ENCODE measurements at places on chromosomes 1 and 21.

DNA sequence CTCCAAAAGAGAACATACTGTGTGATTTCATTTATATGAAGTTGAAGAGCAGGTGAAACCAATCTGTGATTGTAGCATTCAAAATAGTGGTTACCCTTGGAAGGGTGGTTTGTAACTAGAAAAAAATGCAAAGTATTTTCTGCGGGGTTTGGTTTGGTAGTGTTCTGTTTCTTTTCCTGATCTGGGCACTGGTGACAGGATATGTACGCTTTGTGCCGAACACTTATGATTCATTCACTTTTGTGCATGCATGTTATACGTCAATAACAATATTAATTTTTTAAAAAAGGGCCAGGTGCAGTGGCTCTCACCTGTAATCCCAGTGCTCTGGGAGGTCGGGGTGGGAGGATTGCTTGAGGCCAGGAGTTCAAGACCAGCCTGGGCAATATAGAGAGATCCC is 63.8 kb downstream of the CD34 start:
- no peak for DNase-seq

- no peak for DNase-seq
Measured at GRCh38 chr1:247100676-247101279, 3.4 kb downstream of the ZNF669 start.

DNA sequence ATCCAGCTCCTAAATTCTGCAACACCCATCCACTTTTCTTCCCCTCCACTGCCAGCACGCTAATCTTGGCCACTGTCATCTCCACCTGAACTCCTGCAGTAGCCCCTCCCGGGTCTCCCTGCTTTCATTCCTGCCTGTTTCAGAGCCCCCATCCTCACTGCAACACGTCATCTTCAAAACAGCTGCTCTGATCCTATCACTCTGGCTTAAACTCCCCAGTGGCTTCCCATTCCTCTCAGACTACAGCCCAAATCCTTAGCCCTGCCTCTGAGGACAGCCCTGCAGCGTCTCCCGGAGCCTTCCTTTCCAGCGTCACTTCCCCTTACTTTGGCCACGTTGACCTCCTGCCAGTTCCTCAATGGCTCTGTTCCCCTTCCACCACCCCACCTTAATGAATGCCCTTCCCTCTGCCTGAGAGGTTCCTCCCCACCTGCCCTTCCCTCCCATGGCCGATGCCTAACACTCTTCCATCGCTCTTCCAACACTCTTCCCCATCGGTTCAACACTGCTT is 22.9 kb upstream of the IFNAR2 start:
- DNase-seq, result no peak

GRCh38 chr21:34360488-34361241 is 3.1 kb upstream of the KCNE2 start:
- no peak for DNase-seq

GRCh38 chr1:235325139-235325538 is 2.8 kb downstream of the ARID4B start:
- DNase-seq, result no peak

- DNase-seq, result no peak
Measured at GRCh38 chr1:101145449-101145820, 91.4 kb upstream of the S1PR1 start.

- DNase-seq, result no peak
Measured at GRCh38 chr1:23369335-23370013, at the start of gene ZNF436. TSS of gene ZNF436 (minus strand) at chr1:23369836. CDS start at chr1:23368005, 1,831 bp downstream.

DNA sequence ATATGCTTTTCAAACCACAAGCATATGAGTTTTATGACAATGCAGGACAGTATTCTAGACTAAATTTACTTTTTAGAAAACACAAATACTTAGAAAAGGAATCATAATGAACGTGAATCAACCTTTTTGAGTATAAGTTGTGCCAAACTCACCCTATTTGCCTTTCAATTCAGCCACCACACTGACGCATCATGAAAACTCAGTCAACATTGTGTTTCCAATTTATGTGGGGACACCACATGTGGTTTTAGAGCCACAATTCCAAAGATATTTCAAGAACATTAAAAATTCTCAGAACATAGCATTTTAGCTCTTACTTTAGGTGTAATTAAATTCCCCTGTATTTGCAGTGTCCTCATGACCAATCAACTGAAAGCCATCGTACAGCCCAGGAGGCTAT is 118.8 kb downstream of the PTBP2 start:
- DNase-seq, result no peak

DNA sequence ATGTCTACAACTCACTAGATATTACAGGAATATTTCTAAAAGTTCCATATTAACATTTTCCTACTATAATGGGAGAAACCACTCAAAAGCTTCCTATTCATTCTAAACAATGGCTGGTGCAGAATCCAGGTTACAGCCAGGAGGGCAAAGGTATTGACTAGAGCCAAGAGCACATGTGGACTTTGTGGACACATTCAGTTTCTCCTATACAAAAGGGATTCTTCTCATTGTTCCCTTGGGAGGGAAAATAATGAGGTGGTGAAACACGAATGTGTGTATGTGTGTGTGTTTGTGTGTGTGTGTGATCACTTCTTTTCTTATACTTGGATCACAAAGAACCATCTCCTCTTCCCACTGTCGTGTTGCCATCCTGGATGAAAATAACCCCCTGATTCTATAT is 1000.0 kb downstream of the ADGRL2 start:
- DNase-seq, result no peak

- no peak for DNase-seq
Measured at GRCh38 chr21:32256873-32257620, 21.8 kb downstream of the MIS18A start.

DNA sequence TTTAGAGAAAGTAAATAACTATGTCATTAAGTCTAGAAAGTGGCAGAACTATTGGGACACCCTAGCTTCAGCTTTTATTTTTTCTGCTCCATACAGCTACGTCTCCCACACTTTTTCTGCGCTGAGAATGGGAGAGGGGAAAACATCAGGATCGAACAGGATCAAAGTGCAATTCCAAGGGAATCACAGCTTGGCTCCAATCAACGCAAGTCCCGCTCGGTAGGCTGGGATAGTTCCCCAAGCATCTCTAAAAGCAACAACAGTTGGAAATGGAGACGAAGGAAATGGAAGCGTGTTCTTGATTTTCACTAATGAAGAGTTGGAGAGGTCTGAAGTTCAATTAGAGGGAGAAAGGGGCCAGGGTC is 536 bp downstream of the HMGCL start:
- no peak for DNase-seq

DNA sequence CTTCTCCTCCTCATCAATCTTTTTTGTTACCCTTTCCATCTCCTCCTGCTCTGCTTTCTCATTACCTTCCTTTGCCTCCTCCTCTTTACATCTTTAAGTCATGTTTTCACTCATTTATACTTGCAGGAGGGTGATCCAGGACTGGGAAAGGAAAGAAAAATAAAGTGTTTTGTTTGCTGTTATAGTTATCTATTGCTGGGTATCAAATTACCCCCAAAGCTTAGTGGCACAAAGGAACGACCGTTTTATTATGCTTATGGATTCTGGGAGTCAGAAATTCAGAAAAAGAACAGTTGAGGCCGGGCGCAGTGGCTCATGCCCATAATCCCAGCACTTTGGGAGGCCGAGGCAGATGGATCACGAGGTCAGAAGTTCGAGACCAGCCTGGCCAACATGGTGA is 12.5 kb upstream of the AGO4 start:
- DNase-seq, result no peak

GRCh38 chr21:41726970-41727783 is 39.7 kb downstream of the RIPK4 start:
- no peak for DNase-seq

- DNase-seq, result no peak
Measured at GRCh38 chr1:170252851-170253579, 107.3 kb downstream of the NTMT2 start.

- DNase-seq, result no peak
Measured at GRCh38 chr1:205924460-205924790, 18.8 kb downstream of the SLC26A9 start.

DNA sequence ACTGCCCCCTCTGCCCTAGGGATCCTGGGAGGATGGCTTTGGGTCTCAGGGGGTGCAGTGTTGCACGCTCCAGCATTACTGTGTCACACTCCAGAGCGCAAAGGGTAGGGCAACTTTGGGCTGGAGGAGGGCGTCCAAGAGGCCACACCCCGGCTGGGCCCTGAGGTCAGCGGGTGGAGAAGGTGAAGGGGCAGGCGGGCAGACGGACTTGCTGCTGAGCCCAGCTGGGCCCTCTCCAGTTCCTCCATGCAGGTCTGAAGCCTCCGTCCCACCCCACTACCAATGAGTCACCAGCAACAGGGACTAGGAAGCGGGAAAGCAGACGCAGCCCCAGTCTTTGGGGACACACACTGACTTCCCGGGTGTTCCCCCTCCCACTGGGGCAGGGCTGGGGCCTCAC is 116.0 kb downstream of the CASZ1 start:
- no peak for DNase-seq

- no peak for DNase-seq
Measured at GRCh38 chr1:111202707-111203623, 2.5 kb upstream of the DENND2D start.

- DNase-seq, result no peak
Measured at GRCh38 chr1:15692121-15692682, 8.1 kb downstream of the PLEKHM2 start.

GRCh38 chr1:53285969-53286760 is 41.7 kb downstream of the LRP8 start:
- no peak for DNase-seq

DNA sequence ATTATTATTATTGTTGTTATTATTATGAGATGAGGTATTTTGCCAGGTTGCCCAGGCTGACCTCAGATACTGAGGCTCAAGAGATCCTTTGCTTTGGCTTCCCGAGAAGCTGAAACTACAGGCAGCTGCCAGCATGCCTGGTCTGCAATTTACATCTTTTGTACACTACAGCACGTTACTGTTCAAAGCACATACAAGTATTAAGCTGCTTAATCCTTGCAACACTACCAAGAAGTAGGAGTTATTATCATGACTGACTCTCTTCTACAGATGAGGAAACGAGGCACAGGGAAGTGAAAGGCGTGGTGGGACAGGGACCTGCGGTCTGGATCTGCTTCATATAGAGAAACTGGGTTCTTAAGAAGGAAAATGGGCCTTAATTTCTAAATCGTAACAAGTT is 11.6 kb downstream of the ERG start:
- no peak for DNase-seq

GRCh38 chr21:43370888-43371570 is 55.9 kb downstream of the SIK1 start:
- no peak for DNase-seq

- DNase-seq, result no peak
Measured at GRCh38 chr21:34205811-34206571, 132.6 kb downstream of the MRPS6 start.

DNA sequence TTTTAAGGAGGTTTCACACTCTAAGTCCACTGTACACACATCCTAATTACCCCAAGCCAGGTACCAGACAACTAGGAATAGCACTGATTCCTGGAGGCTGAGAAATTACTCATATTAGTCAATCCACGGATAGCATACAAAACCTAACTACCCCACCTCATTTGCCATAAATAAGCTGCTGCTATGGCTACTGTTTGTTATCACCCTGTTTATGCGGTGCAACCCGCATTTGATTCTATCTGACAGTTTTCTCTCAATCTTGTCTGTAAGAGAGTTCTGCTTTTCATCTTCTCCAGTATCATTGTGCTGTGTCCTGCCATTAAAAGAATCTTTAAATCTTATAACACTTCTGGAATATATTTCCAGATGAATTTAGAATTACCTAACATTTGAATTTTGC is 1496.5 kb downstream of the PLA2G4A start:
- no peak for DNase-seq

GRCh38 chr1:23661887-23662286 is 29.7 kb upstream of the RPL11 start:
- no peak for DNase-seq

DNA sequence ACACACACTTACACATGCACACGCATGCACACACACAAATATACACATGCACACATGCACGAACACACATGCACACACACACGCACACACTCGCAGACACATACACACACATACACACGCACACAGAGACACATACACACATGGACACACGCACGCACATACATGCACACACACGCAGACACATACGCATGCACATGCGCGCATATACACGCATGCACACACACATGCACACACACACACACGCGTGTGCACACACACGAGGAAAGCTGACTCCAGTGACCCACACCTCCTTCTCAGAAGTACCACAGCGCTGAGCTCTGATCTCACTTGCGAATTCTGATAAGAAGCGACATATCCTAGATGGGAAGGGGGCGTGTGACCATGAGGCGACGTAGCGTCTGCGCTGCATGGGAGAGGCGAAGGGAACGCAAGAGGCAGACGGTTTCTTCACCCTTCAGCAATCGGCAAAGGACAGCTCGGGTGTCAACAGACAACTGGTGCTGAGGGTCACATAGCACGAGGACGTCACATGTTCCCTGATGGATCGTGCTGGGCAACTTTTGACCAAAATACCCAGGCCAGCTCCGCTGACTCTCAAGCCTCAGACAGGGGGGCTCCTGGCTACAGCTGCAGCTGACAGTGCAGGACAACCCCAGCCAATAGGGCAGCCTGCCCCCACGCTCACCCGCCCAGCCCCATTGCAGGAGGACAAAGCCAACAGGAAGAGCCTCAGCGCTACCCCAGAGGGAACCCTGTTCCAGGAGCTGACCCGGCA is 16.0 kb upstream of the PDE9A start:
- DNase-seq, result no peak

DNA sequence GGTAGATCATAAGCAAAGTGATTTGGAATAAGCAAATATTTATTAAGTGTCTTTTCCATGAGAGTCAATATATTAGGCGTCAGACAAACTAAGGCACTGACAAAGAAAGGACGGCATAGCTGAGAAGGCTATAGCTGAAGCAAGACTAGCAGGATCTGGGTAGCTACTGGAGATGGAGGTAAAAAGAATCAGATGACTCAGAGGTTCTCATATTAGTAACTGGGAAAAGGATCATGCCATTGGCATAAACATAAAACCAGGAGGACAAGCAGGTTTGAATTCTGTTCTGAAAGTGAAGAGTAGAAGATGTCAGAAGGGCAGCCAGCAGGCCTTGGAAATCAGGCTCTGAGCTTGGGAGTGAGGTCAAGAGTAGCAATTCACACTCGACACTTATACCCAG is 531.9 kb downstream of the PTPRC start:
- no peak for DNase-seq

DNA sequence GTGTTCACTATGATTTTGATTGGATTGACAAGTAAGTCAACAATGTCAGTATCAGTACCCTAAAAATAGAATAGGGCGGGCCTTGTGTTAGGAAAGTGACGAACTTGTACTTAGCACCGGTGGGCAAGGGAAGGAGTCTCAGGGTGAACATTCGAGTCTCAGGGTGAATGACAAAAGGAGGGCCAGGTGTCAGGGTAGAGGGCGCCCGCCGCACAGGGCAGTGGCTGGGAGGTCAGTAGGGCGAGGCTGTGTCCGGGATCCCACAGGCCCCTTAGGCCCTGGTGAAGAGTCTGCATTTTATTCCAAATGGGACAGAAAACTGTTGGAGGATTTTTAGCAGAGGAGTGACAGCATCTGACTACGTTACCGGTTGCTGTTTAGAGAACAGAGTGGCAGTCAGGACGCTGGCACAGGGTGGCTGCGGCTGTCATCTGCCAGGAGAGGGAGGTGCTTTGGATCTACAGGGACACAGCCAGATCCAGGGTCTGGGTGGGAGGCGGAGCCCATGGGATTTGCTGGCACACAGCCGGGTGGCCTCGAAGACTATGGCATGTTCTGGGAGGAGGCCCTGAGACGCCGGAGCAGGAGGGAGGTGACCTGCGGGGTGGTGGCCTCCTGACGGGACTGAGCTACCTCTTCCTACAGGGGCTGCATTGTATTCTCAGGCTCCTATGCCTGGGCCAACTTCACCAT is 11.0 kb downstream of the AGTRAP start:
- DNase-seq, result no peak

Data from stimulated activated CD4-positive, alpha-beta T cell treated with anti-CD3 and anti-CD28 coated beads, Interleukin-1b, Interleukin-23, amount 100 ng/mL, for 1 hour (primary cell).